ENCODE measurements at places on chromosomes 7 and 10.

GRCh38 chr7:84624927-84625326 is 430.3 kb upstream of the SEMA3A start:
- no peak for DNase-seq

- no peak for DNase-seq
These were observed 36.0 kb downstream of the R3HCC1L start for GRCh38 chr10:98170249-98171117.

DNA sequence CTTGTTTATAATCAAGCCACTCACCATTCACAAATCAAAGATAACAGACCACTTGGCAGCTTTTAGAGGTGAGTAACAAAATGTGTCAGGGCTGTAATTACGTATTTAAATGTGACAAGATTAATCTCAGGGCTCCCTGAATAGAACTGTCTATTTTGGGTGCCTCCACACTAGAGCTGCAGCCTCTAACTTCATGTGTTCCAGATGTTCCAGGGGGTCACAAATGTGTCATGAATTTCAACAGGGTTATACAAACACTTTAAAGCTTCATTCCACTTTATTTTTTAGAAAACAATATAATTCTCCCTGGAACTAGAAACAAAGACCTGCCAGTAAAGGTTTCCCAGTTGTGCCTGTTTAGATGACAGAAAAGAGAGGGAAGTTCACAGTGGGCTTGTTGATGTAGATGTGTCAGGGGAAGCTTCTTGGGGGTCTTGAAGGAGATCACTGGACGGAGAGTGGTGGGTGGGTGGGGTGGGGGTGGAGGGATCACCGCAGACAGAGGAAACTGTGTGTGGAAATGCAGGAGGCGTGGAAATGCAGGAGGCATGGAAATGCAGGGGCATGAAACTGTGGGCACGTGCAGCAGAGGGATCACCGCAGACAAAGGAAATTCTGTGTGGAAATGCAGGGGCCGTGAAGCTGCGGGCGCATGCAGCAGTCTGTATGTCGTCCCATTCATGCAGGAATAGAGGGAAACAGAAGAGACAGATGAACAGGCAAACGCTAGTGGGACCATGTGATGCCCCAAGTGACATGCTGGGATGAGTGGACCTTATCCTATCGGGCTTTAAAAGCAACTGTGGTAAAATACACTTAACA is 42.0 kb upstream of the TRIL start:
- DNase-seq: no peak

- no peak for DNase-seq
These were observed 112.3 kb downstream of the RAB11FIP2 start for GRCh38 chr10:117934477-117934876.

DNA sequence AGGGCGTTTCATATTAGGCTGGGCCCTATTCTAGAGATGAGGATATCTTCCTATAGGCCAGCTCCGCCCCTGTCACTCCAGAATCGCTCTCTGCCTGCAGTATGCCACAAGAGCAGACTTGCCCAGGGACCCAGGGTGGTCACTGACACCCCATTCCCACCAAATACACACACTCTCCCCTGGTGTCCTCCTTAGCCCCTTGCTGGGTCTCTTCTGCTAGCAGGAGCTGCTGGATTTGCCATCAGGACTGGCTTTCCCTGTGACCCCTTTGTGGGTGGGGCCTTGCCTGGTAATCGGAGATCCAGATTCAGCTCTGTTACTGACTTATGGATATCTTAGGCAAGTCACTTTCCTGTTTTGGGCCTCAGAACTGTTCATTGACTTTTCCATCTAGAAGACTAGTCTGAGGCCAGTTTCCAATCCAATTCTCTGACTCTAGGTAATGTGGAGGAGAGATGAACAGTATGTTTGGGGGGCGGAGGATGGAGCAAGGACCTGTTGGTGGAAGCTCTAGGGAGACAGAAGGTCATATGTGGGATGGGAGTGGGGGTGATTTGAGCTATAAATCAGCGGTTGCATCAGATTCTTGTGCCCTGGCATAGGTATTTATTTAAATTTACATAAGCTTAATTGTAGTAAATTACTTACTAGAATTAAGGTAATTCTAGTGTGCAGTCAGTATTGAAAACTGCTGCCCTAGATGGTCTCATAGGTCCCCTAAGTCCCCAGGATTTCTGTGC is 1.6 kb downstream of the TSPAN15 start:
- DNase-seq: no peak

DNA sequence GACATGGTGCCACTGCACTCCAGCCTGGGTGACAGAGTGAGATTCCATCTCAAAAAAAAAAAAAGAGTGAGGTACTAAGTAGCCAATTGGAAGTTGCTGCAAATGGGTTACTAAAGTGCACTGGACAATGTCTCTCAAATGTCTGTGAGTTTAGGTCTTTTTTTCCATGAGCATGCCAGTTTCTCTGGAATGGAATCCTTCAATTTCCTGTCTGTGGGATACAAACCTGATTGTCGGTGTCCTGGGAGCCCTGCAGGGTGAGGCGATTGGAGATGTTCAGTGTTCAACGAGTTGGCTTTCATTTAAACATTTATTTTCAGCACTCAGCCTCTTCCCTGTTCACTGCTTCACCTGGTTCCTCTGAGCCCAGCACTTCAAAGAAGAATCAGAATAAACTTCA is 5.3 kb upstream of the CALD1 start:
- no peak for DNase-seq

DNA sequence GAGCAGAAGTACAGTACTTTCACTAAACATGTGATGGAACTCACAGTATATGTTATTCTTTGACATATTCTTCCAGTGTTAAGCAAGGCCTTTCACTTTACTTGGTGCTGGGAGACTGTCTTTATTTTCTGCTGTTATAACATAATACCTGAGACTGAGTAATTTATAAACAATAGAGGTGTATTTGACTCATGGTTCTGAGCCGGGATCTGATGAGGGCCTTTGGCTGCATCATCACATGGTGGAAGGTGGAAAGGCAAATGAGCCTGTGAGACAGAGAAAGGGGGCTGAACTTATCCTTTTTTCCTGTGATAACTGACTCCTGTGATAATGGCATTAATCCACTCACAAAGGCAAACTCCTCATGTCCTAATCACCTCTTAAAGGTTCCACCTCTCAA is 1.4 kb downstream of the SUPV3L1 start:
- no peak for DNase-seq
